ENCODE measurements at places on chromosomes 2 and 18.
A peak's percentile ranks its signal among the peaks of the same experiment; 100 is the strongest.

- no peak for DNase-seq
Measured at GRCh38 chr2:46784278-46784677, 131.3 kb downstream of the MCFD2 start.

- DNase-seq, result no peak
Measured at GRCh38 chr2:155389224-155389623, 690.7 kb downstream of the KCNJ3 start.

- DNase-seq, result no peak
Measured at GRCh38 chr2:216698293-216698692, 2.9 kb upstream of the IGFBP5 start.

DNA sequence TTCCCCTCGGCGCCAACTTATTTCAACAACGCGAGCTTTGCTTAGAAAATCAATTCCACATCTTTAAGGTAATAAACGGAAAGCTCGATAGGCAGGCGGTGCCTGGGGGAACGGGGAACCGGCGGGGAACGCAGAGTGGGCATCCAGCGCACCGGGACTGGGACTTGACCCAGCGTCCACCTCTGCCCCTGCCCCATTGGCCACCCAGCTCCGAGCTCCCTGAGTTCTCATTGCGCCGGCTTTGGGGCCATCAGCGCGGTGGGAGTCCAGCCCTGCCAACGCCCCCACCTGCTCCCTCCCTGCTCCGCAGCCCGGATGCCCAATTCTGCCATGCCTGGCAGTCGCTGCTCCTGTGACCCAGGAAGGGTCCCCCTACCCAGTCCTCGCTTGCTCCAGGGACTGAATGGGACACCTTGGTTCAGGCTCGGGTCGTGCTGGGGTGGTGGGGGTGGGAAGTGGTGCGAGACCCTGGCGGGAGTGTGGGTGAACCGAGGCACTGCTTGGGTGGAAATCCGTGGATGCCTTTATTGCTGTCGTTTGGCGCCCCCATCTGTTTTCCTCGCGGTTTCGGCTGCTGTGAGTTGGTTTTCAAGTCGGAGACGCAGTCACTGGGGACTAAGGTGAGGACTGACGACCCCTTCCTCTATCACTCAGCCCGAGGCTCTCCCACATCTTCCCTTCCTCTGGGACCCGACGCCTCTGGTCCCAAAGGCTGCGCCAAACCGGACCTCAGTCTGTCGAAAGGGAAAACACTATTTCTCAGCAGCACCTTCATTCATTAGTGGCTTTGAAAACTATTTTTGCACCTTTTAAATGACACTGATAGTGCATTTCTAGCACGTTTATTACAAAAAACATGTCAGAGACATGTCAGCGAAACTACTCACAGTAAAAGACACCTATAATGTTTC, 2.4 kb upstream of the EVX2 start:
- DNase-seq, result no peak

DNA sequence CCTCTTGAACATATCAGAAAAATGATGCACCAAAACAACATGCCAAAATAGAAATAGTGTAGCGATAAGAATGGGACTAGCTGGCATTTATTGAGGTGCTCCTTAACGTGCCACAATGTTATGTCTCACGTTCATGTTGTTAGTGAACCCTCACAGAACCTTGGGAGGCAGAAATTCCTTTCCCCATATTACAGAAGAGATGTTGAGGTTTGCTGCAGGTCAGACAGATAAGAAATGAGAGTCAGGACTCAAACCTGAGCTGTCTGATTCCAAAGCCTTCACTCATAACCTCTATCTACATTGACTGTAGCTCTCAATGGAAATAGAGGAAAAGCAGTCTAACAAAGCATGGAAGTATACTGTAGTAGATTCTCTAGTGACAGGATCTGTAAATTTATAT, 163.3 kb upstream of the STK17B start:
- no peak for DNase-seq

DNA sequence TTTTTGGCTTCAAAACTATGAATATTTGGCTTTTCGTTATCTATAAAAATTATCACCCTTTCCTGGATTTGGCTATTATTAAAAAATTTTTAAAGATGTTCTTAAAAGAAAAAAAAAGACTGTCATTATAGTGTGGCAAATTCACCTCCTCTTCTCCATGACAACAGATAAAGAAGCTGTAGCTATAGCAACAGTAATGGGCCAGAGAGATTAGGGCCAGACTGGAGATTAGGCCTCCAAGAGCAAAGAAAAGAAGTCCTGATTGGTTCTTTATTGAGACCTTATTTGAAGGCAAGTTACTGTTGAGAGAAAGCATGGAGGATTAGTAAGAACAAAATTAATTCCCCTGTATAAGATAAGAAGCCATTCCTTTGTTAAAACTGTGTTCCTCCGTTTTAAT, 812.5 kb downstream of the DCC start:
- no peak for DNase-seq

- no peak for DNase-seq
Measured at GRCh38 chr2:143719406-143719805, 590.2 kb downstream of the ARHGAP15 start.

- no peak for DNase-seq
Measured at GRCh38 chr2:74979844-74980243, 21.4 kb downstream of the POLE4 start.

DNA sequence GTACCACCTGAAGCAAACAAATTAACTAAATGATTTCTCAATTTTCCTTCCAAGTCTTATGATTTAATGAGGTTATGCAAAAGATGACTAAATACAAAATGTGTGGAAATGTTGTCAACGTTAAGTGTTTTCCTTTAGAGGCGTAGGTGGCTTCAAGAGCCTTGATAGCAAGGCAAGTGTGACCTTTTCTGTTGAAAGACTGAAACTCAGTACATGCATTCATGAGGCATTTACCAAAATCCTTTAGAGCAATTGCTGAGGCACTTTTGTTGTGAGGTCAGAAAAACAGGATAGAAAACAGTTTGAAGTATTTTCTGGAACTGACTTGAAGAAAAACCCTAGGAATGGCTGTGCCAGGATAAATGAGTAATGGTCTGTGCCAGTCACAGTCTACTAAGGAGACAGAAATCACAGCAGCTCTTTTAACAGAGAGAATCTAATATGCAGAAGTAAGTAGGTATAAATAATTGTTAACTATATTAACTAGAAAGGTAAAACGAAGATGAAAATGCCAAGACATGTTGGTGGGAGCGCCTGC, 326.5 kb upstream of the CDH20 start:
- no peak for DNase-seq

GRCh38 chr2:232434563-232435374, 21.2 kb upstream of the ALPI start:
- no peak for DNase-seq

- DNase-seq, result no peak
Measured at GRCh38 chr2:143732076-143732475, 602.9 kb downstream of the ARHGAP15 start.

DNA sequence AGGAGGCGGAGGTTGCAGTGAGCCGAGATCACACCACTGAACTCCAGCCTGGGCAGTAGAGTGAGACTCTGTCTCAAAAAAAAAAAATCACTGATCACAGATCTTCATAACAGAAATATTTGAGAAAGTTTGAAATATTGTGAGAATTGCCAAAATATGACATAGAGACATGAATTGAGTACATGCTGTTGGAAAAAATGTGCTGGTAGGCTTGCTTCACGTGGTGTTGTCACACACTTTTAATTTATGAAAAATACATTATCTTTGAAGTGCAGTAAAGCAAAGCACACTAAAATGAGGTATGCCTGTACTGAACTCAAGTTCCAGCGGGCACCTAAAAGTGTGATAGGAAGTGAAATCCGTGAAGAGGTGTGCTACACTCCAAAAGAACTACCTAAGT, 152.6 kb downstream of the TMEFF2 start:
- no peak for DNase-seq

DNA sequence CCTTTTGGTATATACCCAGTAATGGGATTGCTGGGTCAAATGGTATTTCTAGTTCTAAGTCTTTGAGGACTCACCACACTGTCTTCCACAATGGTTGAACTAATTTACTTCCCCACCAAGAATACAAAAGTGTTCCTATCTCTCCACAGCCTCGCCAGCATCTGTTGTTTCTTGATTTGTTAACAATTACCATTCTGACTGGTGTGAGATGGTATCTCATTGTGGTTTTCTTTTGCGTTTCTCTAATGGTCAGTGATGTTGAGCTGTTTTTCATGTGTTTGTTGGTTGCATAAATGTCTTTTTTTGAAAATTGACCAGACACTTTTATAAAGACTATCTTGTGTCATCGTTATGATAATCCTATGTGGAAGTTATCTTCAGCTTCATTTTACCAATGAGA, 16.0 kb upstream of the ATP8B1 start:
- DNase-seq, result no peak

GRCh38 chr2:241149925-241150659, at the start of gene PPP1R7:
TSS of gene PPP1R7 (plus strand) at chr2:241150467. CDS start at chr2:241150496, 29 bp downstream.
- DNase-seq, result peak; percentile 96

DNA sequence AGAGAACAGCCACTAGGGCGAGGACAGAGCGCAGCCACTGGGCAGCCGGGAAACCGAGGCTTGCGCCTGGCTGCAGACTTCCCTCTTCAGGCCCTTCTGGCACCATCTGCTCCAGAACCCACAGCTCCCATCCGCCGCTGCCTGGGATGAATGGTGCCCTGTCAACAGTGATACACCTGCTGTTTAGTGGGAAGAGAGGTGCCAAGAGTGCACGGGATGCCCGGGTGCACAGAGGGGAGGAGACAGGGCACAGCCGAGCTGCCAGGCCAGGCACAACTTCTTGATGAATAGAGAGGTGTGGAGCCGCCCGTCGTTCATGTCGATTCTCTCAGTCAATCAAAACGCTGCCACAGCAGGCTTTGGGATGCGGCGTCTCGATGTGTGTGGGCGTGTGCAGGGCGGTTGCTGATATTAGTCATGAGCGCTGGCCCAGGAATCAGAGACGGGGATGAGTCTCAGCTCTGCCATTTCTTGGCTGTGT, 39.5 kb downstream of the RRM2 start:
- no peak for DNase-seq

GRCh38 chr2:186093174-186093573, 354.6 kb downstream of the FSIP2 start:
- DNase-seq, result no peak

GRCh38 chr2:241902357-241902991, 32.9 kb downstream of the RTP5 start:
- DNase-seq, result no peak

DNA sequence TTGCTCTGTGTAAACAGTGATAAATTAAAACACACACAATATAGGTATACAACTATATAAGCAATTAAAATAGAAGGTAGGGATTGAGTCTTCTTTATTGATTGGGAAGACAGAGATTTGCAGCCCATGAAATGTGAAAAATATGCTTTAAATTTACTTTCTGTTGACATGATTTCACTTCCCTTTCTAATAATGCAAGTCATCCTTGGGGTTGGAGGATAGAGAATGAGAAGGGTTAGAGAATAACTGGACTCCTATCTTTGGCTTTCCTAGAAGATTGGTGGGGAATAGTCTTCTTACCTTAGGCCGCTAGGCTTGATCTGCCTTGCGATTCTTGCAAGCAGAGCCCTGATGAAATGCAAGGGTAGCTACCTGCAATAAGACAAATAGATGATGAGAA, 339.8 kb downstream of the NYAP2 start:
- DNase-seq, result no peak

GRCh38 chr18:46771141-46771540, 14.3 kb upstream of the ST8SIA5 start:
- no peak for DNase-seq

DNA sequence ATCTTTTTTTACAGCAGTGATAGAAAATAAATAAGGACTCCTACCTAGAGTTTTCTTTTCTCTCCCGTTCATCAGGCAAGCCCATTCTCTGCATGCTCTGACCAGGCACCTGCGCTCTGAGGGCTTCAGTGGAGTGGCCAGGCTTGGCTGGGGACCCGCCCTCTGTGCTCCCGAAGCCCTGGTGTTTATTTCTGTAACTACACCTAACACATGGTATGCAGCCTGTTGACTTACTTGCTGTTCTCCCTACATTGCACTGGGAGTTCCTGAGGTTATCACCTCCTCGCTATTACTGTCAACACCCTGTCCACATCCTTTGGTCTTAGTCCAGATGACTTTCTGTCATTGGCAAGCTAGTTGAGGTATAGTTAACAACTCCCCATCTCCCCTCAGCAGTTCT, 317.7 kb downstream of the LPIN1 start:
- DNase-seq, result no peak

- no peak for DNase-seq
Measured at GRCh38 chr18:76429262-76430126, 65.5 kb downstream of the ZNF516 start.

DNA sequence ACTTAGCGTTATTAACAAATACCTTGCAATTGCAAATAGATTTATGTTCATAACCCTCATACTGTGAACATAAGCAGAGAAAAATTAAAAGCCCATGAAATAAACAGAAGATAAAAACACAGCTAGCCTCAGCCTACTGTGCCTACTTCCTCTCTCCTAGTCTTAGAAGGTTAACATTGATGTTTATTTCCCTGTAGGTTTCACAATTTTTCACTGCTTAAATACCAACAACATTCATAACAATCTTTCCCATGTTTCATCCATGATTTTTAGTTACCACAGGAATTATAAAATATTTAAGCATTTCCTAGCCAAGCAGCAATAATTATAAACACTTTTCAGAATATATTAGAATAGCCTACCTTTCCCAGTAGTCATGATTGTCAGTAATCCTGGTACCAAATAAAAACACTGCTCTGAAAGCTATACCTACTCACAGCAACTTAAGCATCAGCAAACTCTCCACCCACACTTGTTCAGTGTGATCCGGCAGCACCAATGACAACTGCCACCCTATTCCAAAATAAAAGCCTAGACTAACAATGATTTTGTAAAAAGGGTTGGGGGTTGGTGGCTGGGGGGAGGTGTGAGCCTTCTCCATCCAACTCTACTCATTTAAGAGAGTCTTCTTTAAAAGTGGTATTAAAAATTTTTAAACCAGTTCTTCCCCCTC, 40.6 kb upstream of the RNU4ATAC start:
- DNase-seq, result no peak

GRCh38 chr2:186882511-186883071, 33.6 kb upstream of the ZSWIM2 start:
- DNase-seq, result no peak

DNA sequence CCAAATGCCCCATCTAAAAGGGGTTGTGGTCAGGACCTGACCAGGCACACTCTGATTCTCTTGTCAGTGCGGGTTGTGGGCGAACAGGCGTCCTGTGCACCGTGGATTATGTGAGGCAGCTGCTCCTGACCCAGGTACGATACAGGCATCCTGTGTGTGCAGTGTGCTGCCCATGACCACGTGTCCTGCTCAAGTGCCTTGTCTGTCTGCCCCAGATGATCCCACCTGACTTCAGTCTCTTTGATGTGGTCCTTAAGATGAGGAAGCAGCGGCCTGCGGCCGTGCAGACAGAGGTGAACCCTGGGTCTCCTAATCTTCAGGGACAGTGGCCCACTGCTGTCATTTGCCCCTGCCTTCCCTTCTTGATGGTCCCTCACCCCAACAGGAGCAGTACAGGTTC, 14.6 kb downstream of the PTPN18 start:
- DNase-seq, result no peak

Data from breast epithelium (tissue), 4 donors.